ENCODE measurements at places on chromosomes 1 and 21. TPM values are rescaled to one million over a fixed set of nuclear protein-coding genes. Genes with fewer than 3 reads are reported as not detected.

DNA sequence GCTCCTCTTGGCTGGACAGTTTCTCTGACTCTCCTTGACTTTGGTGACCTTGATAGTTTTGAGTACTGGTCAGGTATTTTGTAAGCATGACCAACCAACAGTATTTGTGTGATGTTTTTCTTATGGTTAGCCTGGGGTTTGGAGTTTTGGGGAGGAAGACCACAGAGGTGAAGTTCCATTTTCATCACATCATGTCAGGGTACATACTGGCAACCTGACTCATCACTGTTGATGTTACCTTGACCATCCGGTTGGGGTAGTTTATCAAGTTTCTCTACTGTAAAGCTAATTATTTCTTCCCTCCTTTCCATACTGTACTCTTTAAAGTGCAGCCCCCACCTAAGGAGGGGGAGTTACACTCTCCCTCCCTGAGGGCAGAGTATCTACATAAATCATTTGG, 13.4 kb downstream of the OSCP1 start:
- H3K27me3 ChIP-seq, result no peaks in the 10 kb centered on the region
- no peak for DNase-seq
- no peak overlapping the region for H3K4me3 ChIP-seq
- no peak overlapping the region for H3K27ac ChIP-seq
- H3K36me3 ChIP-seq, result no peaks in the 10 kb centered on the region

GRCh38 chr1:181479137-181479745, 4.1 kb upstream of the CACNA1E start:
- peaks cover 36% of the 10 kb centered on the region for H3K27me3 ChIP-seq
- H3K36me3 ChIP-seq, result no peaks in the 10 kb centered on the region
- peak; percentile 65 for DNase-seq
- H3K4me3 ChIP-seq, result no peak overlapping the region

ACTL8 gene
- total RNA-seq, result not detected

SAMD13 gene
- total RNA-seq, result 5.4 TPM

DNA sequence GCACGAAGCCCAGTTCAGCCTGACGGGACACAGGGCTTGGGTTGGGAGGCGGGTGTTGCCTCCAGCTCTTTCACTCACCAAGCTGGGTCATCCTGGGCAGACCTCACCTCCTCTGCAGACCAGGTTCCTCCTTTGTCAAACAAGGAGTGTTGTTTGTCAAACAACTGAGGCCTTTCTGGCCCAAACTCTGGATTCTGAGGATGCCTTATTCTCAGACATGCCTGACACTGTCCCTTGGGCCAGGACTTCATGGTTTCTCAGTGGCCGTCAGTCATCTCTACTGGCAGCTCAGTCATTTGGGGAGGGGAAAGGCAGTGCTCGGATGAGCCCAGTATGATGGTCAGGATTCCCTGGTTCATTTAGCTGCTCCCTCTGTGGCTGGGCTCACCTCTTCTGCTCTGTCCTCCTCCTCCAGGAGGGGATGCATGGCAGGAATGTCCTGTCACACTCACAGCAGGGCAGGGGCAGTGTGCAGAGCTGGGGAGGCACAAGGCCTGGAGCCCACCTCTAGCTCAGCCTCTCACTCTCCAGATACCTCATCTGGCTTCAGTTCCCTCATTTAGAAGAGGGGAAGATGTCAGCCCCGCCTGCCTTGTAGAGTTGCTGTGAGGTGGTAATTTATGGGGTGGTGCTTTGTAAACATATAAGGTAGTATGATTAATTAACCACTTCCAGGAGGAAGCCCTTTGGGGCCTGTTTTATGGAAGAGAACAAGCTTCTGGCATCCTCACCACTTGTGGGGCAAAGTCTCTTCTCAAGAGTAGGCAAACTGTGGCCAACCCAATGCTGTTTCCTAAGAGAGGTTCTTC, 20.6 kb downstream of the SLC2A1 start:
- H3K36me3 ChIP-seq, result no peaks in the 10 kb centered on the region
- H3K4me1 ChIP-seq, result peaks cover 24% of the 10 kb centered on the region
- DNase-seq, result no peak
- no peaks in the 10 kb centered on the region for H3K27me3 ChIP-seq

DNA sequence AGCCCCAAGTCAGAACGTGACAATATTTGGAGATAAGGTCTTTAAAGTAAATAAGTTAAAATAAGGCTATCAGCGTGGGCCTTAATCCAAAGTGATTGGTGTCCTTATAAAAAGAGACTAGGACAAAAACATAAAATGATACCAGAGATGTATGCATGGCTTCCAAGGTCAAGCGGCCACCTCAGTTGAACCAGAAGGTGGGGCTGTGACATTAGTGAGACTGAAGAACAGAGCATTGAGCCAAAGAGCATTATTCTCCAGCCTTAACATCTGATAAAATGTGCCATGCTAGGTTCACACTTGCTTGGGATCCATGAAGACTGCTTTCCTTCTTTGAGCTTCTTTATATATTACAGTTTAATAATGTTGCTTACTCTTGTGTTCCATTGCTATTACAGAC, 554.6 kb downstream of the PLA2G4A start:
- H3K4me1 ChIP-seq, result no peaks in the 10 kb centered on the region
- H3K4me3 ChIP-seq, result no peak overlapping the region
- H3K36me3 ChIP-seq, result no peaks in the 10 kb centered on the region
- no peaks in the 10 kb centered on the region for H3K27me3 ChIP-seq
- DNase-seq, result no peak

LCE2A gene
- total RNA-seq, result not detected

GRCh38 chr1:184118046-184118445, 66.5 kb downstream of the TSEN15 start:
- H3K36me3 ChIP-seq, result no peaks in the 10 kb centered on the region
- H3K27ac ChIP-seq, result no peak overlapping the region
- no peak overlapping the region for H3K4me3 ChIP-seq
- no peak for DNase-seq

OVAAL gene
- total RNA-seq, result not detected

MTARC1 gene
- 9.5 TPM for total RNA-seq

GRCh38 chr1:163076981-163077761, 8.0 kb downstream of the RGS4 start:
- no peaks in the 10 kb centered on the region for H3K36me3 ChIP-seq
- H3K4me1 ChIP-seq, result no peaks in the 10 kb centered on the region
- no peak for DNase-seq

DNA sequence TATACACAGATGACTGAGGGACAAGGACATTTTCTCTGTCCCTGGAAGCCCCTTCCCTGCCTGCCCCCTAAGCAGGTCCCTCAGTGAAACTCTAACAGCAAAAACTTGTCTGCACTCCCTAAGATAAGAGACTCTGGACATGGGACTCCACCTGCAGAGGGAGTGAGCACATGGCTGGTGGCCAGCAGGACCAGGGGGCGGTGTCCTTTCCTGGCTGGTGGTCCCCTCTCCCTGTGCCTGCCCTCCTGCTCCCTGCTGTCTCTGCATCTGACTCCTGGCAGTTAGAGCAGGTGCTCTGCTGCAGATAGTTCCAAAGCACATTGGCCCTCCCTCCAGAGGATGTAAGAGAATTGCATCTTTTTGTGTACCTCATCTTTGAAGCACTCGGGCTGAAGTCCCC, 215.5 kb downstream of the GRIK3 start:
- no peak overlapping the region for H3K4me3 ChIP-seq
- H3K27ac ChIP-seq, result no peak overlapping the region
- DNase-seq, result no peak
- no peaks in the 10 kb centered on the region for H3K27me3 ChIP-seq
- H3K36me3 ChIP-seq, result no peaks in the 10 kb centered on the region
- H3K4me1 ChIP-seq, result no peaks in the 10 kb centered on the region

DNA sequence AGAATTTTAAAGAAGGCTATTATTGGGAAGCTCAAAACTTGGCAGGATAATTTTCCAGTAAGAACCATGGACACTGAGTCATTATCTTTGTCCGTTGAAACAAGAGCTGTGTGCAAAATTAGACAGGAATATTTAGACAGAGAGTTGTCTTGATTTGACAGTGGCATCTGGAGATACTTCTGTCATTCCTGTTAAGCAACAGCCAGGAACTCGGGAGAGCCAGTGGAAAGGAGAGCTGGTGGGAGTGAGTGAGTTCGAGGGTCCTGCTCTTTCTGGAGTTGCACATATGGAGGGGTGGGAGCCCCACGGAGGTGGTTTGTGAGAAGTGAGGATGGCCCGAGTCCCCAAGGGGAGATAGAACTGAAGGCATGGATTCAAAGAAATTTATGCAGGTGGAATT, 3.1 kb downstream of the COQ8A start:
- peak overlapping the region; percentile 87 for H3K4me3 ChIP-seq
- DNase-seq, result no peak
- H3K36me3 ChIP-seq, result no peaks in the 10 kb centered on the region
- peaks cover 74% of the 10 kb centered on the region for H3K4me1 ChIP-seq
- H3K27ac ChIP-seq, result peak overlapping the region; percentile 81

RORC gene
- total RNA-seq, result 8.9 TPM
